ENCODE measurements at places on chromosomes 5 and 9. TPM values are rescaled to one million over a fixed set of nuclear protein-coding genes. Genes with fewer than 3 reads are reported as not detected.

- no peak overlapping the region for H3K4me3 ChIP-seq
- H3K4me1 ChIP-seq, result no peaks in the 10 kb centered on the region
- peaks cover 25% of the 10 kb centered on the region for H3K27me3 ChIP-seq
- no peak overlapping the region for H3K27ac ChIP-seq
These were observed 35.0 kb downstream of the PTTG1 start for GRCh38 chr5:160456480-160457177.

DNA sequence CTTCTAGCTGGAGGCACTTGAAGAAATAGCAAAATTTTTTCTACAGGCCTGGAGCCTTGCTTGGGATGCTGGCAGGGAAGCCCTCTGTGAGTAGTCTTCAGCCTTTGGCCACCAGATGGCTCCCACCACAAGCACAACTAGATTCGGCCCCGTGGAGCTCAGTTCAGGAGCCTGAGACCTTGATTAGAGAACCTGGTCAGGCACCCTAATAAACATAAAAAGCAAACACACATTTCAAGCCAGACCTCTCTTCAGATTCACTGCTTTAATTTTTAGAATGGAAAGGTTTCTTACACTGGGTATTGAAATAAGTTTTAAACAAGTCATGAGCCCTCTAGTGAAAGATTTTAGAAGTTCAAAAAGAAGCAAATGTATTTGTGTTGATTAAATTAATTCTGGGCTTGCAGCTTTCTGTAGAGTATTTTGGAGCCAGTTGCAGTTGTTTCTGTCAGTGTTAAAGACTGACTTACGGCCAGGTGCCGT, 41.4 kb downstream of the GLRX start:
- H3K27ac ChIP-seq, result peak overlapping the region; percentile 71
- H3K4me1 ChIP-seq, result peaks cover 12% of the 10 kb centered on the region
- H3K27me3 ChIP-seq, result no peaks in the 10 kb centered on the region
- DNase-seq, result no peak
- no peak overlapping the region for H3K4me3 ChIP-seq
- peaks cover 59% of the 10 kb centered on the region for H3K36me3 ChIP-seq

DNA sequence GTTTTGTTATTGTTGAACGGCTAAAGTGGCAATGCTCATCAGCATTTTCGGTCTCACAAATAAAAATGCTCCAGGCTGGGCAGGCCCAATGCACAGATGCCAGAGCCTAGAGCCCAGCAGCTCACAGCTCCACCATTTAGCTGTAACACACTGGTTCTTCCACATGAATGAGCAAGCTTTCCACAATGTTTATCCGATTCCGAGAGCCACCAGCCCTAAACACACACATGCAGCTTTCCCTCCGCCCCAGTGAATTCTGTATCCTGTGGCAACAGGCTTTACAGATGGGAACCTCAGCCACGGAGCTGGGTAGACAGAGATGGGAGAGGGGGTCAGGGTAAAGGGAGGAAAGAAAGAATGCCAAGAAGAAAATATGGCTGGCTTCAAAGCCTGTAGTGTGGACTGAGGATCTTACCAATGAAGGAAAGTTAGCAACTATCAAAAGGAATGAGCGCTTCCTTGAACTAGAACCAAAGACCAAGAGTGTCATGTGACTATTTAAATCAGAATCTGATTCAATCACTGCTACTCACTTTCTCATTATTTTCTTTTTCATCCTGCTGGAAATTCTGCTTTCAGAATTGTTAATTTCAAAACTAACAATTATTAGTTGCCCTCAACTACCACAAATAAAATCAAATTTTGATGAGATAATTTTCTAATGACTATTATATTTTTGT, 77.1 kb downstream of the MRPS27 start:
- no peak for DNase-seq
- no peaks in the 10 kb centered on the region for H3K36me3 ChIP-seq
- H3K4me1 ChIP-seq, result peaks cover 50% of the 10 kb centered on the region
- no peak overlapping the region for H3K4me3 ChIP-seq
- H3K27ac ChIP-seq, result no peak overlapping the region
- H3K27me3 ChIP-seq, result no peaks in the 10 kb centered on the region

GRCh38 chr9:38621434-38622287, 1.3 kb upstream of the ANKRD18A start:
- H3K27me3 ChIP-seq, result peaks cover 13% of the 10 kb centered on the region
- H3K27ac ChIP-seq, result peak overlapping the region; percentile 44
- H3K36me3 ChIP-seq, result peaks cover 10% of the 10 kb centered on the region
- no peak for DNase-seq
- peak overlapping the region; percentile 75 for H3K4me3 ChIP-seq
- peaks cover 18% of the 10 kb centered on the region for H3K4me1 ChIP-seq

GRCh38 chr9:116383936-116384335, 230.3 kb downstream of the PAPPA start:
- no peak for DNase-seq
- no peak overlapping the region for H3K4me3 ChIP-seq
- no peaks in the 10 kb centered on the region for H3K27me3 ChIP-seq
- H3K36me3 ChIP-seq, result peaks cover 80% of the 10 kb centered on the region
- H3K4me1 ChIP-seq, result peaks cover 37% of the 10 kb centered on the region

GRCh38 chr9:73370053-73370452, 218.4 kb downstream of the ANXA1 start:
- no peaks in the 10 kb centered on the region for H3K4me1 ChIP-seq
- H3K27ac ChIP-seq, result no peak overlapping the region
- H3K36me3 ChIP-seq, result no peaks in the 10 kb centered on the region
- no peak overlapping the region for H3K4me3 ChIP-seq

The NR6A1 gene
- total RNA-seq, result 0.78 TPM

- H3K36me3 ChIP-seq, result no peaks in the 10 kb centered on the region
- no peaks in the 10 kb centered on the region for H3K4me1 ChIP-seq
These were observed 88.8 kb downstream of the CARTPT start for GRCh38 chr5:71807909-71808308.

DNA sequence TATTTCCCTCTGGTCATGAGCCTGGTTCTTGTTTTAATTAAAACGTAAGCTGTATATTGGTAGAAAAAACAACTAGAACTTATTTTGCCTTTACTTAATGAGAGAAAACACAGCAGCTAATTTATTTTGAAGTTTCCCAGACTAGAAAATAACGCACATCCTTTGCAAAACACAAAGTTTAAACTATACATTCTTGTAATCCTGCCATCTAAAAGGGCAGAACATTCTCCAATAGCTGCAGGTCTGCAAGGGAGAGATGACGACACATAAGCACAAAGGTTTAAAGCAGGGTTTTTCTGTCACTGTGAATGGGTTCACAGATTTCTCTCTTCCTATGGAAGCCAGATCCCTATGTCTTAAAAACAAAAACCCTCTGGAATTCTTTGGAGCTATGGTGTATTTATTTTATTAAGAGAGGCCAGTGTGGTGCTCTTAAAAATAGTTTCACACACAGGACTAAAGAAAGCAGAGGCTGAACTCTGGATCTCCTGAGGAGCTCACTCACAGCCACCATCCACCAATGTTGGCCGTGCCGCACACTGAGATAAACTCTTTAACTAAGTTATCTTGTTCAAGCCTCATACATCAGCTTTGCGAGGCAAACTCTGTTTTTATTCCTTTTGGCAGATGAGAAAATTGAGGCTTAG, 82.4 kb downstream of the SNCAIP start:
- no peaks in the 10 kb centered on the region for H3K4me1 ChIP-seq
- peaks cover 3% of the 10 kb centered on the region for H3K27me3 ChIP-seq
- H3K36me3 ChIP-seq, result no peaks in the 10 kb centered on the region
- DNase-seq, result no peak

GRCh38 chr5:3365501-3366215, 230.0 kb upstream of the IRX1 start:
- no peak overlapping the region for H3K27ac ChIP-seq
- H3K36me3 ChIP-seq, result no peaks in the 10 kb centered on the region
- no peaks in the 10 kb centered on the region for H3K4me1 ChIP-seq

GRCh38 chr5:50717651-50718050, 51.2 kb downstream of the PARP8 start:
- no peak for DNase-seq
- no peak overlapping the region for H3K27ac ChIP-seq
- no peaks in the 10 kb centered on the region for H3K27me3 ChIP-seq
- H3K36me3 ChIP-seq, result no peaks in the 10 kb centered on the region
- H3K4me1 ChIP-seq, result peaks cover 11% of the 10 kb centered on the region

Data from osteocyte (in vitro differentiated cells).